DMS 273 treated with DMSO at 0.1 percent for 48 hours (cell line): ENCODE measurements at places on chromosomes 5 and 9.
A peak's percentile ranks its signal among the peaks of the same experiment; 100 is the strongest.

DNA sequence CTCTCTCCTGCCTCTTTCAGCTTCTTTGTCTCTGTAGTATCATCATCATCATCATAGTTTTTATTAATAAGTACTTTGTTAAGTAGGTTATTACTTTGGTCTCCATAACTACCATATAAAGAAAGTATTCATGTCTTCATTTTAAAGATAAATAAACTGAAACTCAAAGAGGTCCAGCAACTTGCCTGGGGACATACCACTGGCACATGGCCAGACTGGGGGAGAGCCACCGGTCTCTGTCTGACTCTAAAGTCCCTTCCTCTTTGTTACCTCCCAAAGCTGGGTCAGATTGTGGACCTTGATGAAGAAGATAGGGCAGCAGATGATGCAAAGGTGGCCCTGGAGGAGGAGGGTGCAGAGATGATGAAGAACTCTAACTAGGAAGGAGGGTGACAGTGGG lies 8.5 kb downstream of the CDX1 start:
- DNase-seq: no peak

DNA sequence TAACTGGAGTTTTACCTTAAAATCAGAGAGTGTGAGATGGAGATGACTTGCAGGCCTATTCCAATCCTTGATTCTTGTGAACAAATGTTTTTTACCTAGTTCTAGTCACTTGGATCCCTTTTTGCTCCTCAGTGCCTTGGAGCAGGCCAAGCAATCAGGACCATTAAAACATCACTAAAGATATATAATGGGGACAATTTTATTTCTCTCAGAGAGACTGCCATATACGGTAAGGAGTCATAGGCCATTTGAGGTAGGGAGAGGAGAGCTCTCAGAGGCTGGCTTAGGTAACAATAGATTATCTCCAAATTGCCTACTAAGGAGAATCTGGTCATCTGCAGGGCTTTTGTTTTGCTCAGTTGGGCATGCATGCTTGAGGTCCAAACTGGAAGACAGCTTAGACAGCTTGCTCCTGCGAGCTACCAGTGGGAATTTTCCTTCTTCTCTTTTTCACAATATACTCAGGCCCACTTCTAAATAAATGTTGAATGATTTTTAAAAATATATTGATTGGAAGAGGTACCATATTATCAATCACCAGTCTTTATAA lies 44.0 kb downstream of the FREM1 start:
- no peak for DNase-seq

DNA sequence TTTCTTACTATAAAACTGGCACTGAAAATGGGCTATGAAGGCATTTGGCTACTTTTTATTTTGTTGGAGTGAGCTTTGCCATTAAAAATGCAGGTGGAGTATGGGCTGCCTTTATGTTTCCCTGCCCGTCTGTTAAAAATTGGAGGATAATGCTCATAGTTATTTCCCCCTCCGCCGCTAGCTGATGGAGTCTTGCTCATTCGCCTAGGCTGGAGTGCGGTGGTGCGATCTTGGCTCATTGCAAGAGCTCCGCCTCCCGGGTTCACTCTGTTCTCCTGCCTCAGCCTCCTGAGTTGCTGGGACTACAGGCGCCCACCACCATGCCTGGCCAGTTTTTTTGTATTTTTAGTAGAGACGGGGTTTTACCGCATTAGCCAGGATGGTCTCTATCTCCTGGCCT lies 8.6 kb downstream of the G3BP1 start:
- no peak for DNase-seq

DNA sequence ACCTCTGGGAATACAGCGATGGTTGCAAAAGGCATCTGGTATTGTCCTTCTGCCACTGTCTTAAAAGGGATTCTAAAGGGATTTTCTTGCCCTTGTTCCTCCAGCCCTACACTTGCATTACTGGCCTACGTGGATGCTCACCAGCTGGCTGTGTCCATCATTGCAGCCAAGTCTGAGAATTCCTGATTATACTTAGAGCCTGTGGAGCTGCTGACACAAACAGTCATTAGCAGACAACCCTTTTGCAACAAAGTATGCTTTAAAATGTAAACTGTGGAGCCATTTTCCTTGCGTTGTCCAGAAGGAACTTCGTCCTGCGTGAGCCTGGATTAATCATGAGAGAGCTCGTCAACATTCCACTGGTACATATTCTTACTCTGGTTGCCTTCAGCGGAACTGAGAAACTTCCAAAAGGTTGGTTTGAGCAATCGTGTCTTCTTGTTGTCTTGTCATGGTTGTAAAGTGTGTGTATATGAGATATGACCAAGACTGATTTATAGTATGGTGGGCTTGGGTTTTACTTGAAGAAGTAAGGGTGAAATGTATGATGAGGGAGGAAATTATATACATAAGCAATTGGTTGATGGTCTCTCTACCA lies at the start of gene MUSK:
TSS of gene MUSK (plus strand) at position 222 of the 598 bp plus-strand sequence. CDS start at position 336, 114 bp downstream.
- no peak for DNase-seq

GRCh38 chr9:12774861-12775678 lies at the start of gene LURAP1L:
LURAP1L (plus strand) TSS chr9:12775020; CDS start chr9:12775716, 696 bp downstream.
- DNase-seq: peak; percentile 72

- DNase-seq: no peak
Measured at GRCh38 chr9:124370896-124371582, 44.2 kb downstream of the PSMB7 start.

GRCh38 chr9:120904061-120904977 lies 22.3 kb downstream of the TRAF1 start:
- no peak for DNase-seq

DNA sequence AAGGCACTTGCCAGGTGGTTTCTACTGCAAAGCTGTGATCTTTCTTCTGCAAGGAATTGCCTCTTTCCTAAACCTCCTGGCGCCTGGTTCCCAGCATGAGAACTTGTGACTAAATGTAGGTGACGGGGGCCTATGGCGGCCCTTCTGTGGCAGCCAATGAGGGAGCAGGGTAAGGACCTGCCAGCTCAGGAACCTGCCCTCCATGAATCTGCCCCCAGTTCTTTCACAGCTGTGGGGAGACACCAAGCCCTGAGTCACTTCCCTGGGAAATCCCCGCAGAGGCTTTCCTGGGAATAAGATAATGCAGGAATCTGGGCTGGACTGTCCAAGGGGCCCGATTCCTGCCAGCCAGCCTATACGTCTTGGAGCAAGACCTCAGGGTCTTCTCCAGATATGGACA lies 56.7 kb upstream of the CTNNA1 start:
- no peak for DNase-seq

DNA sequence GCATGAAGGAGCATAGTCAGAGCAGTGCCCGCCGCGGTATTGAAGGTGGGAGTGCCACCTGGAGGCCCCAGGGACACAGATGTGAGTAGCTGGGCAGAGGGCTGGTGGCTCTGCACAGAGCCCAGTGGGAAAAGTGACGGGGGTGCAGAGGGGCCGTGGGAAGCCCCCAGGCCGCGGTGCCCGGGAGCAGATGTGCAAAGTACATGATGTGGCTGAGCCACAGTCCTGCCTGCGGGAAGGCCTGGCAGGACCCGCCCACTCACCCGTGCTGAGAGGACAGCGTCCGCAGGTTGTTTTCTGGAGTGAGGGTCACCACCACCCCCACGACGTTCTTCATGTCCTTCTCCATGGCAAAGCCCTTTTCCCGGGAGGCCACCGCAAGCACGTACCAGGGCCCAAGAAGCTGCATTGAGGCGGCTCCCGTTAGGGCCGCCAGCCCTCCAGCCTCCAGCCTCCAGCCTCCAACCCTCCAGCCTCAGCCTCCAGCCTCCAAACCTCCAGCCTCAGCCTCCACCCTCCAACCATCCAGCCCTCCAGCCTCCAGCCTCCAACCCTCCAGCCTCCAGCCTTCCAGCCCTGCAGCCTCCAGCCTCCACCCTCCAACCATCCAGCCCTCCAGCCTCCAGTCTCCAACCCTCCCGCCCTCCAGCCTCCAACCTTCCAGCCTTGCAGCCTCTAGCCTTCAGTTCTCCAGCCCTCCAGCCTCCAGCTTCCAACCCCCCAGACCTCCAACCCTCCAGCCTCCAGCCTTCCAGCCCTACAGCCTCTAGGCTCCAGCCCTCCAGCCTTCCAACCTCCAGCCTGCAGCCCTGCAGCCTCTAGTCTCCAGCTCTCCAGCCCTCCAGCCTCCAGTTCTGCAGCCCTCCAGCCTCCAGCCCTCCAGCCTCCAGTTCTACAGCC lies 914 bp downstream of the LCN6 start:
- no peak for DNase-seq

DNA sequence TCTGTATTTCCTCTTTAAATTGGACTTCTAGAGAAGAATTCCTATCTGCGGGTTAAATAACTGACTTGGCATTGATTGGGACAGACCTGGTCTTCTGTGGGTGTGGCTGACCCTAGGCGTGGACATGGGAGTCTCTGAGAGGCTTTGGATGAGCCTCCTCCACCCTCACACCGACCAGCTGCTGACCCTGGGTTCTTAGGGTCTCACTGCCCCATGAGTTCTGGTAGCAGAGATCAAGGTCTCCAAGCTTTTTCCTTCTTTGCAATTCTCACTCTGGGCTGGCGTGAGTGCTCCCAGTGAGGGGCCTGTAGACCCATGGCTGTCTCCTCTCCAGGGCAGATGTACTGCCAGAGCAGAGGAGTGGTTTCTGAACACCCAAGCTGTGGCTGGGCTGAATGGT lies 41.6 kb upstream of the PITX1 start:
- DNase-seq: no peak

- DNase-seq: peak; percentile 14
Measured at GRCh38 chr5:172106511-172107356, 81.3 kb downstream of the STK10 start.
